ENCODE measurements at places on chromosomes 6 and 20.

DNA sequence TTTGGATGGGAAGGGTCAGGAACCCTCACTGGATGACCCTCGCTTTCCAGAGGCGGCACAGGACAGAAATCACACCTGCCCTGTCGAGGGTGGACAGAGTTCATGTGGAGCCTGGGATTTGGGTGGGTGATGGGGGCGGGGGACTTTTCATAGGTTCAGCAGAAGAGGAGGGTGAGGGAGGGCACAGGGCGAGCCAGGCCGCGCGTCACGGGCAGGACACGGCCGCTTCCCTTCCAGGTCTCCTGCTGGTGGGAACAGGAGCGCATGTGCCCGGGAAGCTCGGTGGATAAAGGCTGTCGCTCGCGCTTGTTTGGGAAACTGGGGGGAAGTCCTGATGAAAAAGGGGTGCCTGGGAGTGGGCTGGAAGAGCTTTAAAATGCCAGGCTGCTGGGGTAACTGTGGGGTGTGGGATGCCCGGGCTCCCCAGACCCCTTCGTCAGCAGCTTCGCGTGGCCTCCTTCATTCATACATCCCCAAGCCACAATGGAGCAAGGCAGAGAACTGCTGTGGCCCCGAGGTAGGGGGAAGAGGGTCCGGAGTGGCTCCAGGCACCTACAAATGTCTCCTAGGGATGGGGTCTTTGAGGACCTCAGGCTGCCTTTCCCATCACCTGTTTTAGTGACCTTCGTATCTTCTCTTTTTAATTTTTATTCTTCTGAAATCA, 102.2 kb downstream of the DACT2 start:
- no peak for DNase-seq

- DNase-seq = no peak
Observed at GRCh38 chr6:2531426-2532215, 219.1 kb downstream of the MYLK4 start.

GRCh38 chr6:147950623-147950987, 392.0 kb upstream of the SASH1 start:
- DNase-seq = no peak

- DNase-seq = no peak
Observed at GRCh38 chr6:92122746-92123145, 1296.6 kb downstream of the EPHA7 start.

- no peak for DNase-seq
Observed at GRCh38 chr6:157631412-157631811, 191.6 kb upstream of the SNX9 start.

DNA sequence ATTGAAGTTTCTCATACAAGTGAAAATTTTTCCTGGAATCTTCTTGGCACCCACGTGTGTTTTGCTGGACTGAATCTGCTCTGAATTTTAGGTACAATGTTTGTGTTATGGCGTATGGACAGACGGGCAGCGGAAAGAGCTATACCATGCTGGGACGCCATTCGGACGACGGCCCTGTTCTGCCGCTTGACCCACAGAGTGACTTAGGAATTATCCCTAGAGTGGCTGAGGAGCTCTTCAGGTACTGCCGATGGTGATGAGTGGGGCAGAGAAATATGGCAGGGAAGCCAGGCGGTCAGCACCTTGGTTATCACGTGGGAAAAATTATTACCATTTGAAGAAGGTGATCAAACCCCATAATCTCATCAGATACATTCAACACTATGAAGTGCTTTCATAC, 36.3 kb downstream of the KIF25 start:
- DNase-seq = no peak

DNA sequence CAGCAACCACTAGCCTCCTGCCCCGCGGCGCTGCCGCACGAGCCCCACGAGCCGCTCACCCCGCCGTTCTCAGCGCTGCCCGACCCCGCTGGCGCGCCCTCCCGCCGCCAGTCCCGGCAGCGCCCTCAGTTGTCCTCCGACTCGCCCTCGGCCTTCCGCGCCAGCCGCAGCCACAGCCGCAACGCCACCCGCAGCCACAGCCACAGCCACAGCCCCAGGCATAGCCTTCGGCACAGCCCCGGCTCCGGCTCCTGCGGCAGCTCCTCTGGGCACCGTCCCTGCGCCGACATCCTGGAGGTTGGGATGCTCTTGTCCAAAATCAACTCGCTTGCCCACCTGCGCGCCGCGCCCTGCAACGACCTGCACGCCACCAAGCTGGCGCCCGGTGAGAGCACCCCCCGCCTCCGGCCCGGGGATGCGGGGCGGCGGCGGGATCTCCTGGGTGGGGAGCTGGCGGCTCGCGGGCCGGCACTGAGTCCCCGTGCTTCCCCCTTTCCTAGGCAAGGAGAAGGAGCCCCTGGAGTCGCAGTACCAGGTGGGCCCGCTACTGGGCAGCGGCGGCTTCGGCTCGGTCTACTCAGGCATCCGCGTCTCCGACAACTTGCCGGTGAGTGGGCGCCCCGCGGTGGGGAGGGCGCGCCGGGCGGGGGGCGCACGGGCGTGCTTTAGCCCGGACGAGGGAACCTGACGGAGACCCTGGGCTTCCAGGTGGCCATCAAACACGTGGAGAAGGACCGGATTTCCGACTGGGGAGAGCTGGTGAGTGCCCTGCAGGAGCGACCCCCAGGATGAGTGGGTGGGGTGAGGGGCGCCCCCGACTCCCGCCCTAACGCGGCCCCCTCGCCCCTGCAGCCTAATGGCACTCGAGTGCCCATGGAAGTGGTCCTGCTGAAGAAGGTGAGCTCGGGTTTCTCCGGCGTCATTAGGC, 585 bp downstream of the PIM1 start:
- DNase-seq = no peak

GRCh38 chr6:143967706-143968376, 40.2 kb downstream of the PLAGL1 start:
- no peak for DNase-seq

- DNase-seq = no peak
Observed at GRCh38 chr6:187210-187861, 105.0 kb upstream of the DUSP22 start.

- peak; percentile 32 for DNase-seq
Observed at GRCh38 chr20:32902456-32903420, 44.0 kb downstream of the EFCAB8 start.

GRCh38 chr20:37387519-37388269, 41.8 kb downstream of the SRC start:
- no peak for DNase-seq

GRCh38 chr6:149478631-149479314, 6.0 kb downstream of the ZC3H12D start:
- DNase-seq = no peak

- no peak for DNase-seq
Observed at GRCh38 chr20:47686545-47686944, 98.7 kb downstream of the SULF2 start.

- no peak for DNase-seq
Observed at GRCh38 chr6:88360203-88360797, 194.2 kb upstream of the CNR1 start.

GRCh38 chr20:18090044-18090443, 32.3 kb upstream of the OVOL2 start:
- no peak for DNase-seq

- DNase-seq = no peak
Observed at GRCh38 chr6:134199848-134200606, 117.9 kb downstream of the SGK1 start.

GRCh38 chr6:26520237-26520849, 17.8 kb upstream of the HMGN4 start:
- DNase-seq = no peak

GRCh38 chr6:41072836-41073202, at the start of gene NFYA:
TSS of gene NFYA (plus strand) at chr6:41072974. CDS start at chr6:41079090, 6,116 bp downstream.
- no peak for DNase-seq

GRCh38 chr20:62148908-62149314, 5.3 kb downstream of the SS18L1 start:
- DNase-seq = no peak

DNA sequence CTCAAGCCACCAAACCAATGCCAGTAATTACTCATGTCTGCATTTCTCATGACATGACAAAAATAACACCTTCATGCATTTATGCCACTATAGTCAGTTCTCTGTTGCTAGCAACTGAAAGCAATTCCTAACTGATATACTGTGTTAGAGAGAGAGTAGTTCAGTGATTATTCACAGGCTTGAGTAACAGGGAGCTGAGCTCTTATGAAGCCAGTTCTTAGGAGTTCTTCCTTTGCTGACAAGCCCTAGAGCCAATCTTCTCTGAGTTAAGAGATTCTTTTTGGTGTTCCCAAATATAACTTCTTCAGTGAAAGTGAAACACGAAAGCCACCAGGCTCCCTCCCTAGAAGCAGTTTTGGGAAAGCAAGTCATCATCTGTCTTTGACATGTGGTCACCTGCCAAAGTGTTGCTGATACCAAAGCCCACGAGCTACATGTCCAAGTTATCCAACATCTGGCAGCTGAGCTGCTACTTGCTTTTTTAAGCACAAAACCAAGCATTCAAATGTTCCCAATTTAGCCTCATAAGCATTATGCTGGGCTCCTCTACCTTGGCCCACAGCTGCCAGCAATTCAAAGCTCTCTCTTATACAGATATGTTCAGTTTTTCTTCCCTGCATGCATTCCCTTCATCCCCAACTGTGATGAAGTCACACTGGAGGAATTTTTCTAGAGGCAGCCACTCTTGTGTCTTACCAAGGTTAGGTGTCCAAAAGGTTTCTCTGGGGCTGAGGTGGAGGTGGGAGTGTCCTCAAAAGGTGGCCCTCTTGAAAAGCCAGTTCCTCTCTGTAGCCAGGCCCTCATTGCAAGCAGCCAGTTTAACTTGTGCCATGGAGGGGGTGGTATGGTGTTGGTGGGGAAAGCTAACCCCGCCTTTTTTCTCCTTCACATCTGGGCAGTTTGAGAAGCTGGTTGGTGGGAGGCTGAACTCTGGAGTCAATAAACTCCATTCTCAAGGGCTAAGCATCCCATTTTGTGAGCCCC, 92.7 kb upstream of the ARMC2 start:
- DNase-seq = no peak

GRCh38 chr20:63142933-63143332, 73.0 kb downstream of the YTHDF1 start:
- no peak for DNase-seq

DNA sequence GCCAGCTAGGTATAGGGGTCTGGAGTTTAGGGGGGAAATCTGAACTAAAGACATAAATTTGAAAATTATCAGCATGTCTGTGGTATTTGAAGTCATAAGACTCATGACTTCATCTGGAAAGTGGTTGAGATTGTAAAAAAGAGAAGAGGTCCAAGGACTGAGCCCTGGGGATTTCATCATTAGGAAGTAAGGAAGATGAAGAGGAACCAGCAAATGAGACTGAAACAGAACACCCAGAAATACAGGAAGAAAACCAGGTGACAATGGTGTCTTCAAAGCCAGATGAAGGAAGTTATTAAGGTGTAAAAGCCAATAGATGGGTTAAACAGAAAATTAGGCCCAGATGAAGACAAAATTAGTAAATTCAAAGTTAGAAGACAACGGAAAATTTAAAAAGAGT, 49.1 kb upstream of the UBR2 start:
- DNase-seq = no peak

DNA sequence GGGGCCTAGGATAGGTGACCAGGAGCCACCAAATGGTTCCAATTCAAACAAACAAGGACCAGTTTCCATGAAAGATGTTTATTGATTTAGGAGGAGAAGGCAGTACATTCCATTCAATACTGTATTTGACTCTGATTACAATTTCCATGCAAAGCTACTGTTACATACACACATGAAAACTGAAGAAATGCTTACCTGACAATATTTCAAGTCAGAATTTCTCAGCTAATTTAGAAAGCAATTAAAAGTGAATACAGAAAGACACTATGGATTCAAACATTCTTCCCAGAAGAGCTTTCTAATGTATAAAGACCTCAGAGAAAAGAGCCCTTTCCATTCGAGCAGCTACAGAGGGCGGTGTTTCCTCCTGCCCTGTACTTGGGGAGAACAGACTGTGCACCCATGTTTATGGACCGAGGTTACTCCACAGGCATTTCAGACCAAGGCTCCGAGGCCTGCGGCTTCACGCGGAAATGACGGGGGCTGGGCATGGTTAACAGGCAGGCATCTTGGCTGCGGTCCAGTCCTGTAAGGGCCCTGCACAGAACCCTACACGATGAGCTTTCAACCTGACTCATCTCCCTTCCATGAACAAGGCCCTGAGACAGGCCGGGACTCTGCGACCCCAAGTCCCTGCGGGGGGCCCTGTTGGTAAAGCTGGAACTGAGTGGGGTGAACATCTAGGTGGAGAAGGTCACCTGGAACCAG, 25.7 kb upstream of the TCFL5 start:
- no peak for DNase-seq

DNA sequence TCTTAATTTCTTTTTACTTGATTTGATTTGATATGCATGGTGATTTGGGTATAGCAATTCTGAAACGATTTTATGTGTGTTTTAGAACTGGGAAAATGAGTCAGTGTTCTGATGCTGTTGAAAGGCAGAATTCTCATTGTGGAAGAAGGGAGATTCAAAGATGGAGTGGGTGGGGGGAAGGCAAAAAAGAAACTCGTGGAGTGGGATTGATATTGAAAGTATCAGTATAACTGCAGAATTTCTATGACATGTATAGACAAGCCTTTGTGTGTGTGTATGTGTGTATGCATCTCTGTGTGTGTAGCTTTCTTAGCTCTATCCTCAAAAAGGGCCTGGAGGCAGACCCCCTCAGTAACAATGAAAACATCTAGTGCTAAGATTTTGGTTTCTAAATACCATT, 184.3 kb upstream of the OLIG3 start:
- no peak for DNase-seq

DNA sequence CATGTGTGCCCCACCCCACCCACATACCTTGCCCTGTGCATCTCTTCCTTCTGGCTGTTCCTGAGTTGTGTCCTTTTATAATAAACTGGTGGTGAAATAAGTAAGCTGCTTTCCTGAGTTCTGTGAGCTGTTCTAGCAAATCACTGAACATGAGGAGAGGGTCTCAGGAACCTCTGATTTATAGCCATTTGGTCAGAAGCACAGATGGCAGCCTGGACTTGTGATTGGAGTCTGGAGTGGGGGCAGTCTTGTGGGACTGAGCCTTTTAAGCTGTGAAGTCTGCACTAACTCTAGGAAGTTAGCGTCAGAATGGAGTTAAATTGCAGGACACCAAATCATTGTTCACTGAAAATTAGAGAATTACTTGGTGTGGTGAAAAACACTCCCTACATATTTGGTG, 245.4 kb downstream of the LRFN2 start:
- DNase-seq = no peak

DNA sequence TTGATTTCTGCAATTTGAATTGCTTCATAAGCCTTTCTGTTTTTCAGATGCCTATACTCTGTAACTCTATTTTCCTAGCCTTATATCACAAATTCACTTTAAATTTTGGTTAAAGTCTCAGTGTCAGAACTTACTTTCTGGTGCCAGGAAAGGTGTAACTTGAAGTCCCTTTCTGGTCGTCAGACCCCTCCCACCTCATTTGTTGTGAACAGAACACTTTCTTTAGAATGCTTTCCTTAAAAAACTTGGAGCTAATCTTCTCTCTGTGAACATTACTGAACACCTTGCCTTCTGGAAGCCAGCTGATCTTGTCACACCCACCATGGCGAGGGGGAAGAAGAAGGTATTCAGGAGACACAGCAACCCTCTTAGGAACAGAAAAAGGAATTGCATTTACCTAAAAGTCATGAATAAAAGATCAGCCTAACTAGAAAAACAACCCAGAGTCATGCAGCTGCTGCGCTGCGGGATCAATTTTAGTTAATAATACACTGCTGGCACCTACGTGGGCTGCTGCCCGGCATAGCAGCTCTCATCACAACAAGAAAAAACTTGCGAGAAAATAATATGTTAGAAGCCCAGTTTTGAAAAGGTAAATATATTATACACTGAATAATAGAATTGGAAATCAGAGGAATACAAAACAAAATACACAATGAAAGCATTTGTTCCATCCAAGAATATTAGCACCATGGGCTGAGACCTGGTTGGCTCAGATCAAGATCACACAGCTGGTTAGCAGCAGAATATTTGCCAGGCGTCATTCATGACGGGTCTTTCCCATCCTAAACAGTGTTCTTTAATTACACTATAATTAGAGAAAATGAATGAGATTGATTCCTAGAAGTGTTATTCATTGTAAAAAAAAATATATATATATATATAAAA, 5.8 kb upstream of the FAM217A start:
- no peak for DNase-seq

Data from activated naive CD8-positive, alpha-beta T cell treated with anti-CD3 and anti-CD28 coated beads, Interleukin-2, amount 50 U/mL, for 16 hours (primary cell).